Right renal cortex interstitium (tissue), 3 donors: ENCODE measurements at places on chromosomes 16 and 17. TPM values are rescaled to one million over a fixed set of nuclear protein-coding genes. Genes with fewer than 3 reads are reported as not detected.

GRCh38 chr16:25192096-25192495 lies 24.7 kb upstream of the AQP8 start:
- DNase-seq = peak; percentile 23

DNA sequence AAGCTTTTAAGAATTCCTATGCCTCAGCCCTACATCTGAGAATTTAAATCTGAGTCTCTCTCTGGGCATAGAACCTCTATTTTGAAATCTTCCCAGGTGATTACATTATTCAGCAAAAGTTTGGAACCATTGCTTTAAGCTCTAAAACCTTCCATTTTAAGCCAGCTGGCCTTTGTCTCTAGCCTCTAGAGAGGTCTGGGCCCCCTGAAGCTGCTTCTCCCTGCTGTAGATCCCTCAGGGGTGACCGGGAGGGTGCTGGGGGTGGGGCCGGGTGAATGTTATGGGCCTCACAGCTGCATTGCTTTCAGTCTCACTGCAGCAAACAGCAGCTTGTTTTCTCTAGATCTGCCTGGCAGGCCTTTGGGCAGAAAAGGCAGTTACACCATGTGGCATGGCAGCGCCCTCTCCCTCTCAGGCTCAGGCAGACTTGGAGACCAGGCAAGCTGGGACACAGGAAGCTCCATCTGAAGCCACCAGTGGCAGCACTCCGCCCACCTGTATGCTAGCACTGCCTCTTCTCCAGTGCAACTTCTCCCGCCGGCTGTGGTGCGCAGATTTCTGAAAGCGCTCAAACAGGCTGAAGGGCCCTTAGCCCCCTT lies 66.3 kb downstream of the MPRIP start:
- DNase-seq = no peak

GRCh38 chr17:75240394-75241142 lies 20.8 kb downstream of the GGA3 start:
- DNase-seq = no peak

DNA sequence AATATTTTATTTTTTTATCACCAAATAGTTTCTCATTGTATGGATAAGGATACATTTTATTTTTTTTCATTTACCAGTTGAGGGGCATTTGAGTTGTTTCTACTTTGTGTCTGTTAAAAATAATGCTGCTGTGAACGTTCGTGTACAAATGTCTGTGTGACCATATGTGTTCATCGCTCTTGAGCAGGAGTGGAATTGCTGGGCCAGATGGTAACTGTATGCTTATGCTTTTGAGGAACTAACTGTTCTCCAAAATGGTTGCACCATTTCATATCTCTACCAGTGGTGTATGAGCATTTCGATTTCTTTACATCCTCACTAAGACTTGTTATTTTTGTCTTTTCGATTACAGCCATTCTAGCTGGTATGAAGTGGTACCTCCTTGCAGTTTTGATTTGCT lies 212.5 kb upstream of the N4BP1 start:
- no peak for DNase-seq

DNA sequence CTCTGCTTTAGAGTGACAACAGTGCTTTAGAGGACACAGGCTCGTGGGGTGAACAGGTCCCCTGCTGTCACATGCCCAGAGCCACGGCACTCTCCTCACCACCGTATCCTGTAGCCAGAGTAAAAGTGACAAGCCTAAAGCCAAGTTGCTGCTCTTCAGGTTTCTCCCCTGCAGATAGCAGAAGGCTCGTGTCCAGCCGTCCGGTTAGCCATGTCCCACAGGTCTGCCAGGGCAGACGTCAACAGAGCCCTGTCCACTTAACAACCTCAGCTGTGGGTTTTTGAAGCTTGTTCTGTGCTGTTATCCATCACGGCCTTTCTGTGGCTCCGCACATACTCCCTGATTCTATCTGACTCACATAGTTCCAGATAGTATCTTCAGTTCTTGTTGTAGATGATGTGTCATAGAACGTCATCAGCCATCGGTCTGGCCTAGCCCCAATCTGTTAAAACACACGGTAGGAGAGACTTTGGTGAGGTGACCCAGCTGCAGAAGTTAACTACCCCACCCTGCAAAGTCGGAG lies 100.7 kb downstream of the SOCS1 start:
- DNase-seq = no peak

PRAC2 gene
- polyA plus RNA-seq = not detected

DNA sequence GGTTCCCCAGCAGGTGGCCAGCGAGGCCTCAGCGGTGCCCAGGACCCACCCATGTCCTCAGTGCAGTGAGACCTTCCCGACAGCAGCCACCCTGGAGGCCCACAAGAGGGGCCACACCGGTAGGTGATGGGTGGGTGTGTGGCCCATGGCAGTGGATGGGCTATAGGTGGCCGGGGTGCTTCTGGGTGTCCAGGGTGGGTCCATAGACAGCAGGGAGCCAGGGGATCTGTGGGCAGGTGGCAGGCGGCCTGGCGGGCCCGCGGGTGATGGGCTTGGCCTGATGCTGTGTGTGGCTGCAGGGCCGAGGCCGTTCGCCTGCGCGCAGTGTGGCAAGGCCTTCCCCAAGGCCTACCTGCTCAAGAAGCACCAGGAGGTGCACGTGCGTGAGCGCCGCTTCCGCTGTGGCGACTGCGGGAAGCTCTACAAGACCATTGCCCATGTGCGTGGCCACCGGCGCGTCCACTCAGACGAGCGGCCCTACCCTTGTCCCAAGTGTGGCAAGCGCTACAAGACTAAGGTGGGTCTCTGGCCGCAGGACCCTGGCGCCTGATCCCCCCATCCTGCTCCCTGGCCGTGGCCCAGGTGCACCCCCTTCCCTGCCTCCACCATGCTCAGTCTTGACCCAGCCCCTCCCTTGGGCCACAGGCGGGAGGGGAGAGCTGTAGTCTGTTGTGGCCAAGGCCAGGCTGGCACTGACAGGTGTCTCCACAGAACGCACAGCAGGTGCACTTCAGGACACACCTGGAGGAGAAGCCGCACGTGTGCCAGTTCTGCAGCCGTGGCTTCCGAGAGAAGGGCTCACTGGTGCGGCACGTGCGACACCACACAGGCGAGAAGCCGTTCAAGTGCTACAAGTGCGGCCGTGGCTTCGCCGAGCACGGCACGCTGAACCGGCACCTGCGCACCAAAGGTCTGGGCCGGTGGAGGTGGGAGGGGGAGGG lies 2.1 kb upstream of the DNASE1L2 start:
- no peak for DNase-seq

ACSM2B gene
- 76.2 TPM for polyA plus RNA-seq

- no peak for DNase-seq
Measured at GRCh38 chr17:77829843-77830799, 128.4 kb upstream of the TNRC6C start.

DNA sequence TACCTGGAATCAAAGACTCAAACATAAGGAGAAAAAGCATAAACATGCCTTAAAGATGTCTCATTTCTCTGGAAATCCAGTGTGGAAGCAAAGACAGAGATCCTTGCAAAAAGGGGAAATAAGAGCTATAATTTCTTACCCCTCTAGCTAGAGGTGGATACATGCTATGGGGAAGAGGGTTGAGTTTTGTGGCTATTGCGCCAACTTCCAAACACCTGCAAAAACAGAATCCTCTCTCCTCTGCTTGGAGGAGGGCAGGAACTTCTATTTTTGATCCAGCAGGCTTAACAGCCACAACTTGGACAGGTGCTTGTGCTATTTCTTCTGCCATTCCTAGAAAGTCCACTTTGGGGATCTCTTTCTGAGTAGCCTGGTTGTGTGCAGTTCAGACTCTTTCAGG lies 21.5 kb upstream of the NUDT7 start:
- DNase-seq = no peak

AATK gene
- polyA plus RNA-seq = 3.1 TPM

DNA sequence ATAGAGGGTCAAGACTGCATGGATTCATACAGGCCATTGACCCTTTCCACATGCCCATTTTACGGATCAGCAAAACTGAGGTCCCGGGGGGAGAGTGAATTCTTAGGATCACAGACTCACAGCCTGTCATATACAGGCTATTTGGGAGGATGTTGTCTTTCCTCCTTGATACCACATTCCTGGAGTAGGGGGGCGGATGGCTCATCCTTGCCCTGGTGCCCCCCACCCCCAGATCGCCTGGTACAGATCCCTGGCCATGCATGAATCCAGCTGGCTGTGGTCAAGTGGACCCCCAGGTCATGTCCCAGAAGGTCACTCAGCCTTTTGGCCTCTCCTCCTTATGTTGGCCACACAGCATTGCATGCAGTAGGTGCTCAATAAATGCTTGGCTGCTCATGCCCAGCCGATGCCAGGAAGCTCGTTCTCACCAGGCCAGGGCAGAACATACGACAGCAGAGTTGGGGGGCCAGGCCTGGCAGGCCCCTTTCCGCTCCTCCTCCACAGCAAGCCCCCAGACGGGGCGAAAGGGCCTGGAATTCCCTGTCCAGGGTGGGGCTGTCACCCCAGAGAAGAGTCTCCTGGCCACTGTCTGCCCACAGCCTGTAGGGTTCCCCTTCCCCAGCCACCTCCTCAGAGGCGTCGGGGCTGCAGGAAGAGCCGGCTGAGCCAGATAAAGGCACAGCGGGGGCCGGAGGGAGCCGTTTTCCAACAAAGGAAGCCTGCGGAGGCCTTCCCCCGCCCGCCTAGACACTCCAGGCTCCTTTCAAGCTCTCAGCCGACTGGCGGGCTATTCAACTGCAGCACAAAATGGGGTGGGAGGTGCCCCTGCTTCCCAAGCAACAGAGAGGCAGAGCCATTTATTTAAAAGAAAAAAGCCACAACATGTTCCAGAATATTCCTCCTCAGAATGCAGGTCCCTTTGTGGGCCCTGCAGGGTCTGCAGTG lies 215.7 kb upstream of the CIBAR2 start:
- DNase-seq = no peak

DNA sequence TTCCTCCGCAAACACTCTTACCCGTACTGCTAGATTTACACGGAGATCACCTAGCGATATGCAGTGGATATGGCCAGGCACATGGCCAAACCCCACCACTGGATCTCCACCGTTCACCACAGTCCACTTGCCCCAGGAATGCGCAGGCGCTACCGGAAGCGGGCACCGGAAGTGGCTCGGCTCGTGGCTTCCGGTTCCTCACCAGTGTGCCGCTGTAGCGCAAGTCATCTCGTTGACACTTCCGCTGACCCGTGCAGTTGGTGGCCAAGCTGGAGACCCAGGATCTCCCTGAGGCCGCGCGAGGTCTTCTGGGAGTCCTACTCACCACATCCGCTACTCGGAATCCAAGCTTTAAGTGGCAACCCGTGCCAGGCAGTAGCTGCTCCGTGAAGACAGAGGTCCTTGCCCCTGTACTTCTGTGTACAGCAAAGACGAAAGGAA lies 11.5 kb downstream of the ZNF597 start:
- DNase-seq = no peak

GRCh38 chr17:48546924-48547807 lies 2.3 kb upstream of the HOXB2 start:
- no peak for DNase-seq

SHCBP1 gene
- polyA plus RNA-seq = 13.4 TPM

GRCh38 chr16:15653227-15653626 lies 3.2 kb downstream of the NDE1 start:
- no peak for DNase-seq

DNA sequence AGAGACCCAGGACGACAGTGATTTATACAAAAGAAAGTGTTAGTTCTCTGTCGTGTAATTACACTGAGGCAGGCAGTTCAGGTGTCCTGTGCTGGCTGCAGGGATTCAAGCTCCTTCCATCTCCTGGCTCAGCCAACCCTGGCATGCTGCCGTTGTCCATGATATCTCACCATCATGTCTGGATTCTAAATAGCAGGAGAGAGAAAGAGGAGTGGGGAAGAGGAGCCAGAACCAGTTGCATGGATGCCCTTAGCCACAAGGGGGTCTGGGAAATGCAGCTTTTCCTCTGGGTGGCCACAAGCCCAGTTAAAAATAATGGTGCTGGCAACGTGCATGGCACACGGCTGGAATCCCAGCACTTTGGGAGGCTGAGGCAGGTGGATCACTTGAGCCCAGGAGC lies 9.7 kb downstream of the C16orf54 start:
- no peak for DNase-seq

CD300A gene
- polyA plus RNA-seq = 1.1 TPM

DNA sequence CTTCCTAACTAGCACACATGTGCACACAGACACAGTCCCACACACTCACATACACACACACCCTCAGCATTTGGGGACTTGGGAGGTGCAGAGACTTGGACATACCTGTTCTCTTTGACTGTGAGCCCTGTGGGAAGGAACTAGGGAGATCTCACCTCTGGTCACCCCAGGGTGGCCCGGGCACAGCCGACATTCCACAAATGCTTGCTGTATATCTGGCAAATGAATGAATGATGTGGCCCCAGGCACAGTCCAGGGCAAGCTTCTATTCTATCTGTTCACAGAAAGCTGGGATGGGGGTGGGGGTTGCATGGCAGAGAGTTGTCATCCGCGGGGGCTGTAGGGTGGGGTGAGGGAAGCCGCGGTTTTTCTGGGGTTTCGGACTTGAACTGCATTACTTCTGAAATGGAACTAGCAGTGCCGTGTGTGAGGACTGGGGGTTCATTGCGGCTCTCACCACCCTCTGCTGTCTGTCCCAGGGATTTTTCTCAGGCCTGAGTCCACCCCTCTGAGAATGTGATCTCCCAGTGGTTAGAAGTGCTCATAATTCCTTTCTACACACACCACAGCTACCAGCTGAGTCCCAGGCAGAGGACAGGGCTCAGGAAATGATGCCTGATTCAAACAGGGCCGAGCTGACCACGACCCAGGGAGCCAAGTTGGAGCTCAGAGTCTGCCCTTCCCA lies 3.3 kb upstream of the RIPOR1 start:
- DNase-seq = no peak

EVI2A gene
- 1.9 TPM for polyA plus RNA-seq

GRCh38 chr16:4116325-4117249 lies at the start of gene ADCY9:
TSS of gene ADCY9 (minus strand) at chr16:4116442. CDS start at chr16:4115442, 1,000 bp downstream.
- DNase-seq = no peak

- DNase-seq = no peak
Measured at GRCh38 chr16:5722116-5722619, 624.6 kb upstream of the EEF2KMT start.

DNA sequence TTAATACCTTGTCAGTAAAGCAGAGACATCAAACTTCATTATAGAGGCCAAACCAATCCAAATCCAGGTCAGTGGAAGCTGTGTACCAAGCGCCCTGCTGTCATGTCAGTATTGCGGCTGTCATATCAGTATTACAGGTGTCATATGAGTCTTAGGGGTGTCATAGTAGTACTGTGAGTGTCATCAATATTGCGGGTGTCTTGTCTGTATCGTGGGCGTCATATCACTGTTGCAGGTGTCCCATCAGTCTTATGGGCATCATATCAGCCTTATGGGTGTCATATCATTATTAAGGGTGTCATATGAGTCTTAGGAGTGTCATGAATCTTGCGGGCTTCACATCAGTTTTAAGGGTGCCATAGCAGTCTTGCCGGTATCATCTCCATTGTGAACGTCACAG lies 6.0 kb upstream of the PRDM7 start:
- no peak for DNase-seq

GRCh38 chr17:31067691-31068184 lies 27.0 kb upstream of the NF1 start:
- no peak for DNase-seq

DNA sequence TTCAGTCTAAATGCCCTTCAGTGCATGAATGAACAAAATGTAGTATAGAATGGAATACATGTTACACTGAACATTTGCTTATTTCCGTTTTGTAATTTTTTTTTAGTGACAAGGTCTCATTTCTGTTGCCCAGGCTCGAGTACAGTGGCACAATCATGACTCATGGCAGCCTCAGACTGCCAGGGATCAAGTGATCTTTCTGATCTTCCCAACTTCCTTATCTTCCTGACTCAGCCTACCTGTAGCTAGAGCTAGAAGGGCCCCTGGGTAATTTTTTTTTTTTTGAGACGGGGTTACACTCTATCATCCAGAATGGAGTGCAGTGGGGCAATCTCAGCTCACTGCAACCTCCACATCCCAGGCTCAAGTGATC lies 7.3 kb upstream of the SLX4 start:
- DNase-seq = no peak
